CMK (cell line): ENCODE measurements at places on chromosomes 3 and 15.

GRCh38 chr3:98730338-98730737, 32.8 kb upstream of the ST3GAL6 start:
- no peak for DNase-seq

- no peak for DNase-seq
These were observed 20.3 kb upstream of the ADAMTS7 start for GRCh38 chr15:78831229-78832207.

GRCh38 chr3:163159306-163159705, 1662.7 kb downstream of the OTOL1 start:
- DNase-seq, result no peak

- no peak for DNase-seq
These were observed 153.3 kb downstream of the EPHA3 start for GRCh38 chr3:89260721-89261120.

DNA sequence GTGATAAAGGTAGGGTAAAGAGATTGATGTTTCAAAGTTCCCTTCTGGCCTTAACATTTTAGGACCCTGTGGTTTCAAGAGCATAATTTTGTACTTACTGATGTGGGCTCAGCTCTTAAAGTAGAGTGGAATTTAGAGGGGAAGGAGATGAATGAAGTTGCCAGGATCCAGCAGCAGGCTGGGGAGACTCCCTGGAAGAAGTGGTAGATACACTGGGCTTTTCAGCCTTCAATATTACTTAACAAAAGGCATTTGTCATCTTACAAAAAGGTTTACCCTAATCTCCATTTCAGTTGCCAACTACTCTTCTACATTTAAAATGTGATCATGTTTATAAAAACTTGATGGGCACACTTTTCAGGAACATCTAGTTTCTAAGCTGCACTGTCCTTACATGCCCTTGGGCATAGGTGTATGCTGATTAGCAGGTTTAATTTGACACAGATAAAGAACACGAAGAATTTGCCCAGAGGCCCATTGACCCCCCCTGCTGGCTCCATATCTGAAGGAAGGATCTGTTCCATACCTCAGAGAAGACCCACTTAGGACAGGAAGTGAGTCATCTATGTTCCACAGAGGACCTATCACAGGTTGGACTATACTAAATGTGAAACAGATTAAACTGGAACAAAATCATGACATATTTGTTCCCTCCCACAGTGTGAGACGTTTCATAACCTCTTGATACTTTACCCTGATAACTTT, 93.0 kb upstream of the LPP start:
- DNase-seq, result no peak

GRCh38 chr3:177835917-177836316, 638.6 kb upstream of the TBL1XR1 start:
- no peak for DNase-seq

DNA sequence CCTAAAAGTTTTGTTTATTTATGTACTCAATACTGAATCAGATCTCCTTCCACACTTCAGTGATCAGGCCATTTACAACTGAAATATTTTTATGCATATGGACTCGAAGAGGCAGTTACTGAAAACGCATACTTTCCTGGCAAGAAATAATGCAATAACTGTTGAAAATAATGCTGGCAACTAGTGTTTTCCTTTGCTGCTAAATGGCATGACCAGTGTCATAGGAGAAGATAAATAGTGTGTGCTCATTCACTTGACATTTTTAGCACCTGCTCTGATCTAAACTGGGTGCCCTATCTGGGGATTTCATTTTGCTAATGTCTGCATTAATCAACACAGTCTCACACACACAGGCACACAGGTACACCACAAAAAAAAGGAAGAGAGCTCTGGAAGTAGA, 695.2 kb downstream of the TUSC7 start:
- DNase-seq, result no peak

DNA sequence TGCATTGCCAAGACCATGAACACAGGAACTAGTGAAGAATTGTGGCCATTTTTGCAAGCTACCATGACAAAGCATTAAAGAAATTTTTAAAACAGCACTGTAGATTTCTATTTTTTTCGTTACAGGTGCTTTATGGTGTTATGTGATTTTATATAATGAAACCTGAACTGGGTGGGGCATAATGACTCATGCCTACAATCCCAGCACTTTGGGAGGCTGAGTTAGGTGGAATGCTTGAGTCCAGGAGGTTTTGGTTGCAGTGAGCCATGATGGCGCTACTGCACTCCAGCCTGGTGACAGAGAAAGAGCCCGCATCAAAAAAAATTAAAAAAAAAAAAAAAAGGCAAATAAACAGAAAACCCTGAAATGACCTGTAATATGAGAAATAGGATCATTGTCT, 846.7 kb downstream of the EPHA3 start:
- no peak for DNase-seq

- no peak for DNase-seq
These were observed 221.7 kb upstream of the TMC3 start for GRCh38 chr15:81595752-81596151.
